Inflammatory macrophage (primary cell): ENCODE measurements at places on chromosomes 13 and 19.

DNA sequence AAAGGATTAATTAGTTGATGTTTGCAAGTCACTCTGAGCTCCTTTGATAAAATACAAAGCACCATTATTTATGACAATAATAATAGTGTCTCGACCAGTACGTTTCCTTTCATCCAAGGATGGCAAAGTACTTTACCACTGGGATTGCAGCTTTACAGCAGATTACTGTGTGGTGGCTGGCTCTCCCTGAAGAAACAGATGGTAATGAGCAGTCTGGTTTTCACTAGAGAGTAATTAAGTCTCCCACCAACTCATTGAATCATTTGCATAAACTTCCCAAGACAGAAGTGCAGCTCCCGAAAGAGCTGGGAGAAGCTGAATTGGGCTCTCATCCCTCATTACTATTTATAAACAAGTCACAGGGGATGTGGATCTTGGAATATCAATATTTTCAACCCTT is 48.7 kb downstream of the KLF5 start:
- no peak for DNase-seq

- peak; percentile 91 for DNase-seq
Observed at GRCh38 chr13:45209229-45209628, 8.4 kb upstream of the KCTD4 start.

DNA sequence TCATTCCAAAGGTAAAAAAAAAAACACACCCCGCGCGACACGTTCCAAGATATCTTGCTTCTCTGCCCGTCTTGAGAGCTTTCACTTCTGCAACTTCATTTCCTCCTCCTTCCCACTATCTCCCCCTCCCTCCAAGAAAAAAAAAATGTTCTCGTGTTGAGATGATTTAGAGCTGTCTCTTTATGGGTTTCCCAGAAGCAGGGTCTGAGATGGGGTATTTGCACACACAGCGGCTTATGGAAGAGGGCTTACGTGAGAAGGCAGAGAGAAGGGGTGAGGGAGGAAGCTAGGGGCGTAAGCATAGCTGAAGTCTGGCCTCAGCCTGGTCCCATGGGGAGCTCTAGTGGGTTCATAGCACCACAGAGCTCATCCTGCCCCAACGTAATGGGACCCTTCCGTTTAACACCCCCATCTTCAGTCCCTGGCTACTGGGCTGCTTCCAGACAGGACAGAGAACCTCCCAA is 31.3 kb upstream of the USE1 start:
- peak; percentile 55 for DNase-seq

DNA sequence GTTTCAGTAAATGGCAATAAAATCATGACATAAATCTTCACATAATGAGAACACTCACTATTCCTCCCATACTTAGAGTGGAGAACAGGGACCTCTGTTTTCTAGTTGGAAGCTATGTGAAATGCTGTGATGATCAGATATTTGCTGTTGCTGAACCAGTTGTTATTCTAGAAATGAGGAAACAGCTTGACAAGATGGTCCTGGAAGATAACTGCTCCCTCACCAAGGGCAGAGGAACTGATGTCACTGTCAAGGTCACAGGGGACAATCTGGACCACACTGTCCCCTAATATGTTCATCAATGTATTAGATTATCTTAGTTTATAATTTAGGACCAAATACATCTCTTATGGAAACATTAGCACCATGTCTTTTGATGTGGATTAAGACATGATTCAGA is 1173.3 kb downstream of the PCDH17 start:
- no peak for DNase-seq

DNA sequence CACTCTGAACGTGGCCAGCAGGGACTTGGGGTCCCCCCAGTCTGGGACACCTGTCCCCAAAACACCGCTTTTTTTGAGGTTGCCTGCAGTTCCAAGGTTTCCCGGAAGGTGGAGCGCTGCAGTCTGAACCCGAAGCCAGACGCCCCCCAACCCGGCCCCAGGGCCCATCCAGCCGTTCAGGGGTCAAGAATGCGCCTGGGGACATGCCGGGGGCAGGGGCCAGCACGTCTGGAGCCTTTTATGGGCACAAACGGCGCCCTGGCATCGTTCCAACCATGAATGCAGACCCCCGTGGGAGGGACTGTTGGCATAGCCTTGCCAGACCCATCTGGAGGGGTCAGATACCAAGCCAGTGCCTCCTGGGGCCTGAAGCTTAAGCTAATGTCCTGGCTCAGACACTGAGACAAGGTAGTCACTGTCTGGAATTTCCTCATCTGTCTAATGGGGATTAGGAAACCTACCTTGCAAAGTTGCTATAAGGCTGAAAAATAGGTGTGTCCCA is 6.9 kb downstream of the S1PR5 start:
- peak; percentile 10 for DNase-seq

- no peak for DNase-seq
Observed at GRCh38 chr19:55146705-55147273, 2.2 kb downstream of the TNNT1 start.

GRCh38 chr13:75550159-75550567 is 572 bp downstream of the UCHL3 start:
- peak; percentile 77 for DNase-seq

DNA sequence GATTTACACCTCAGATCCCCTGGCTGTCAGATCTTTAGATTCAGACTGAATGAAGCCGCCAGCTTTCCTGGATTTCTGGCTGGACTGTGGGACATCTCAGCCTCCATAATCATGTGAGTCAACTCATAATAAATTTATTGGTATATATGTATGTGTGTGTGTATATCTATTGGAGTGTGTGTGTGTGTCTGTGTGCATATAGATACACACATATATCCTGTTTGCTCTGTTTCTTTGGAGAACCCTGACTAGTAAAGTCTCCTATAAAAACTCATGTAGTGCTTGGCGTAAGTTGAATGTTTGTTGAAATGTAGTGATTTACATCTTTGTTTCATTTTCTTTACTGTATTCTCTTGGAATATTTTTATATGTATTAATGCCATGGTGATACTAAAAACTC is 499.5 kb upstream of the KLF12 start:
- DNase-seq = no peak

- DNase-seq = no peak
Observed at GRCh38 chr19:49431330-49431749, 6.2 kb downstream of the GFY start.

DNA sequence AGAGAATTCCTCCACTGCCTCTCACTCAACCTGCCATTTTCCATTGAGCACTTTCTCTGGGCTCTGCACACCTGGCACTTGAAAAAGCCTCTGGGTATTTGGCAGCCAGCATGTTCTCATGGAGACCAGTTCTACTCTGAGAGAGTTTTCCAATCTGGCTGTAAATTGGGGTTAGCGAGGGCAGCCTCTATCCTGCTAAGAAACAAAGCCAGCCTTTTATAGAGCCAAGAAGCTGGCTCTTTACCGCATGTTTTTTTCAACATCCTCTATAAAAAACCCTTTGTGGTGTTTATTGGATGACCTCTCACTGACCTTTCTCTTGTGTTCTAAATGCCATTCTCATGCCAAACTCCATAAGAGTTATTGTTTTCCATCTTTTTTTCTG is 52.6 kb upstream of the RCBTB2 start:
- DNase-seq = no peak

DNA sequence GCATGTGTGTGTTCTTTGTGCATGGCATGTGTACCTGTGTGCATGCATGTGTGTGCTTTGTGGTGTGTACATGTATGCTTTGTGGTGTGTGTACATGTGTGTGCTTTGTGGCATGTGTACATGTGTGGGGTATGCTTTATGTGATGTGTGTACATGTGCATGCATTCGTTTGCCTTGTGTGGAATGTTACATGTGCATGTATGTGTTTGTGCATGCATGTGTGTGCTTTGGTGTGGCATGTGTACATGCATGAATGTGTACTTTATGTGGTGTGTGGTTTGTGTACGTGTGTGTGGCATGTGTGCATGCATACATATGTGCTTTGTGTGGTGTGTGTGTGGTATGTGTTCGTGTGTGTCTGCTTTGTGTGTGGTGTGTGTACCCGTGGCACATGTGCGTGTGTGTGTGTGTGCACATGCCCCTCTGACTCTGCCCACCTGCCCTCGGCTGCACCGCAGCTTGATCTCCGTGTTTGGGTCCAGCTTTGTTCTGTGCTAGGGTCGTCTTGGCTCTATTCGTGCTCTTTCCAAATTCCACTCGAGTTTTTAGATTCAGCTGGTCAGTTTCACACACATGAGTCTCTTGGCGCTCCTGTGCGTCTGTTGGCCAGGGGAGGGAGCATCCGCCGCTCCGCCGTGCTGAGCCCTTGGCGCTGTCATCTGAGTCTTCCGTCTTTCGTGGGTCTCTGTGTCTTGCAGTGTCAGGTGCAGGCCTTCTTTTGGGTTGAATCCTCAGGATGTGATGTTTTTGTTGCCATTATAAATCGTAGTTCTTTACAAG is 46.5 kb upstream of the TFDP1 start:
- no peak for DNase-seq

GRCh38 chr19:22634450-22634827 is 315 bp downstream of the ZNF492 start:
- no peak for DNase-seq

DNA sequence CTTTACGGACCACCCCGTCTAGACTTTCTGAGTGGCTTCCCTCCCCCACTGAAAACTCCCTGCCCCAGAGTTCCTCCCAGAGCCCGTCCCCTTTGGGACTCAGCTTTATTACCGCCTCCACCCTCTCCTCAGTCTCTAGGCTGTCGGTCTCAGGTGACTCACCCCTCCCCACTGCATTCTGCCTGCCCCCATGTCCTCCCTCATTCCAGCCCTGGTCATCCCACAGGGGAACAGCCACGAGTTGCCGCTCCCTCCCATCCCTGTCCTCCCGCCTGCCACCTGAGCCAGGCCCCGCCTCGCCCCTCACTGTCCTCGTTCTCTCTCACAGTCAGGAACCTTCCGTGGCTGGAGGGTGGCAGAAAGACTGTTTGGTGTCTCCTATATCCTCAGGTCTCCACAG is 57.3 kb downstream of the SMARCA4 start:
- DNase-seq = no peak

DNA sequence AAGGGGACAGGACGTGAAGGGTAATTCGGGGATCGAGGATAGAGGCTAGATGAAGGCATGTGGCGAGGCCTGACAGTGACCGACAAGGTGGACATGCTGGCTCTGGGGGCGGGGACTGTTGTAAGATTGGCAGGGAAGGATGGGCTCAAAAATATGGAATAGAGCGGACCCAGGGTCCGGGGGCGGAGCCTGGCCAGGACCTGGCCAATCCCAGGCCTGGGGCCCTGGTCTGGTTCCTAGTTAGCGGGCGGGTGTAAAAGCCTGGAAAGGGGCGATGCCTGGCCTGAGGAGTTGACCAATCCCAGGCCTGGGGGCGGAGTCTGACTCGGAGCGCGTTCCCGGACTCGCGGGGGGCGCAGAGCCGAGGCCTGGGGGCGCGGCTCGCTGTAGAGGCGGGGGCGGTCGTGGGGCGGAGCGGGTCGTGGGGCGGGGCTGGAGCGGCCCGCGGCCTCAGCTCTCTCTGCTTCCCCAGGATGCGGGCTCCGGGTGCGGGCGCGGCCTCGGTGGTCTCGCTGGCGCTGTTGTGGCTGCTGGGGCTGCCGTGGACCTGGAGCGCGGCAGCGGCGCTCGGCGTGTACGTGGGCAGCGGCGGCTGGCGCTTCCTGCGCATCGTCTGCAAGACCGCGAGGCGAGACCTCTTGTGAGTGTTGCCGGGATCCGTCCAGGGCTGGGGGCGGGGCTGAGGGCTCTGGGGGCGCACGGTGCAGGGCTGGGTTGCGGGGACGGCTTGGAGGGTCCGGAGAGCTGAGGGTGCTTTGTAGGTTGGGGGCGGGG is at the start of gene SLC27A1:
Gene SLC27A1 (plus strand): TSS at position 457 of the 774 bp plus-strand sequence. CDS start 17 bp downstream, at position 474.
- DNase-seq = peak; percentile 100

- no peak for DNase-seq
Observed at GRCh38 chr13:70375718-70376117, 267.5 kb upstream of the KLHL1 start.

GRCh38 chr13:43377149-43377548 is 353.8 kb downstream of the DNAJC15 start:
- DNase-seq = no peak

DNA sequence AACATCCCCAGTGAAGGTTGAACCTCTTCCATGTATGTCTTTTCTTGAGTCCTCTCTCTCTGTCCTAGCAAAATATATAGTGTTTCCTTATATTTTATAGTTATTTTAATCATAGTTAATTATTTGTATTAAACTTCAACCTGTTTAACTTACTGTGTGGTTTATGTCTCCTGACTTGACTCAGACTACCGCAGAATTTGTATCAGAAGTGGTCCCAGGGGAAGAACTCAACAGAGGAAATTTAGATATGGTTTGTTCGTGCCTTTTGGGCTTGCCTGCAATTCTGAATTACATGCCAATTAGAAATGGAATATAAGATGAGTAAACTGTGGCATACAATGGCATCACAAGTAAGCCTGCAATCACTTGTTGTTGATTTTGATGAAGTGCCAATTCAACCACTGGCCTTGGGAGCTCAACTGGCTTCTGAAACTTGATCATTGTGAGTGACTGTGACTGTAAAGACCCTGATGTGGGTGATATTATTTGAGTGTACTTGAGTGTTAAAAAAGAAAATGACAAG is 1459.5 kb upstream of the PCDH20 start:
- DNase-seq = no peak

- no peak for DNase-seq
Observed at GRCh38 chr13:73810647-73811046, 323.6 kb downstream of the KLF12 start.

GRCh38 chr13:27510082-27510481 is 59.7 kb upstream of the MTIF3 start:
- no peak for DNase-seq

- no peak for DNase-seq
Observed at GRCh38 chr19:23539499-23539898, 144.2 kb upstream of the ZNF91 start.

DNA sequence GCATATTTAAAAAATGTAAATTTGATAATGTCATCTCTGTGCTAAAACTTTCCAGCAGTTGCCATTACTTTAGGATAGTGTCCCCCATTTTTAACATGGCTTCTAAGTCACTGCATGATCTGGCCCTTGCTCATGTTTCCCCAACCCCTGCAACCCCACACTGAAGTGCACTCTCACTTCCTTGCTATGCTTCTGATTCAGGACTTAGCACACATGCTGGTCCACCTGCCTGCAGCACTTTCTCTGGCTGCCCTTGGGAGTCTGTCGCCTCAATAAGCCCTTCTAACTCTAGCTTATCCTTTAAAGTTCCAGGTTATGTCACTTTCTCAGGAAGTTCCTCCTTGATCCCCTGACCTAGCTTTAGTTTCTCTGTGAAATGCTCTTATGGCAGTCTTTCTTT is 241.0 kb downstream of the POSTN start:
- no peak for DNase-seq

DNA sequence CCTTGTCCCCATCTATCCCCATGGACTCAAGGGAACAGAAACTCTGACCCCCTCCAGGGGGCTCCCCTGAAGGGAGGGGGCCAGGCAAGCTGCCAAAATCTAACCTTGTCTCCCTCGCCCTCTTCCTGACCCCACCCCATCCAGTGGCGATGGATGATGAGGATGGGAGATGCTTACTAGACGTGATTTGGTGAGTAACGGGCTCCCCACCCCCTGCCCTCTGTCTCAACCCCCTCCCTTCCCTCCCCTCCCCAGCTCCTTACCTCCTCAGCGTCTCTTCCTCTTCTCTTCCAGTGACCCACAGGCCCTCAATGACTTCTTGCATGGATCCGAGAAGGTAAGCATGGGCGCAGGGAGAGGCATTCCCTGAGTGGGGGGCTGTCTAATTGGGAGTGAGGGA is 39.8 kb upstream of the EHD2 start:
- no peak for DNase-seq

GRCh38 chr13:75154331-75154730 is 327.6 kb downstream of the TBC1D4 start:
- no peak for DNase-seq
